Right ventricle myocardium inferior (tissue), 1 donor: ENCODE measurements at places on chromosomes 16 and 17. TPM values are rescaled to one million over a fixed set of nuclear protein-coding genes. Genes with fewer than 3 reads are reported as not detected.

DNA sequence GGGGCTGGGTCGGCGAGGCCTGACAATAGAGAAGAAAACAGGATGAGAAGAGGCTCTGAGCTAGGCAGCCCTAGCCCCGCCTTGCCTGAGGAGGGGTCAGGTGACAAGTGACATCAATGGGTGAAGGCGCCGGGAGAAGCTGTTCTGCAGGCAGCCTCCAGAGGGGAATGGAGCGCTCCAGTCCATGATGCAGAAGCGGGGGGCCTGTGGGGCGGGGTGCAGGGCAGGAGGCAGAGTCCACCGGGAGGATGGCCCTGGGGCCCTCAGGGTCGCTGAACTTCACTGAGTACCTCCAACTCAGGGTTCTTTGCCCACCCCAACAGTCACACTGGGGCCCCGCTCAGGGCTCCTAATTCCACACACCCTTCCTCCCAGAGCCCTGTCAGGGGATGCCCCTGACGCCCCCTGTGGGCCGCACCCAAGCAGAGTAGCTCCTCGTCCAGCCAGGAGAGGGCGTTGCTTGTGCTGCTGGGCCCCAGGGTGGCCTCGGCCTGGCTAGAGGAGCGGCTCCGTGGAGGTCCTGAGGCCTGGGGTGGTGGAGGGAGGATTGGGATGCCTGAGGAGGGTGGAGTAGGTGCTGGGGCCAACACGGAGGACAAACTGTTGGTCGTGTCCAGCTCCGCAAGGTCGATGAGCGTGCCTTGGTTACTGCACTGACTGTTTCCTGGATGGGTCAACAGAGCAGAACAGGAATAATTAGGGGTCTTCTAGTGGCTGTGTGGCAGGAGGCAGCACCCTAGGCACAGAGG lies 20.8 kb downstream of the GGA3 start:
- DNase-seq = no peak

DNA sequence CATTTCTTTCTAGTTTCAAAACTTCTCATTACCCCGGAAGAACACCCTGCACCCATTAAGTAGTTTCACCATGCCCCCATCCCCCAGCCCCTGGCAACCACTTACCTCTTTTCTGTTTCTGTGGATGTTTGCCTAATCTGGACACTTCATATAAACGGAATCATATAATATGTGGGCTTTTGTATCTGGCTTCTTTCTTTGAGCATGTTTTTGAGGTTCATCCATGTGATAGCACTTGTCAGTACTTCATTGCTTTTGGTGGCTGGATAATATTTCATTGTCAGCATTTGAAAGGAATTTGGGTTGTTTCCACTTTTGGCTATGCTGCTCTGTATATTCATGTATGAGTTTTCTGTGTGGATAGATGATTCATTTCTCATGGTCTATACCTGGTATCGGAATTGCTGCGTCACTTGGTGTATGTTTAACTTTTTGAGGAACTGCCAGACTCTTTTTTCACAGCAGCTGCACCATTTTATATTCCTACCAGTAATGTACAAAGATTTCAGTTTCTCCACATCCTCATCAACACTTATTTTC lies 30.0 kb upstream of the SLC5A10 start:
- DNase-seq = no peak

GRCh38 chr17:59485946-59486345 lies 79.5 kb upstream of the DHX40 start:
- no peak for DNase-seq

Gene C17orf100
- total RNA-seq = 0.92 TPM

Gene NPTX1
- total RNA-seq = not detected

Gene ANKFN1
- not detected for total RNA-seq
